Stimulated activated CD4-positive, alpha-beta T cell treated with anti-CD3 and anti-CD28 coated beads, TNF-alpha, amount 100 ng/mL, for 4 hours (primary cell): ENCODE measurements at places on chromosomes 11 and 22.

- DNase-seq: no peak
Observed at GRCh38 chr11:104465321-104465720, 301.4 kb upstream of the PDGFD start.

- DNase-seq: no peak
Observed at GRCh38 chr11:59943997-59944714, 5.9 kb downstream of the OOSP1 start.

- DNase-seq: no peak
Observed at GRCh38 chr11:44029507-44029845, 18.3 kb upstream of the ACCSL start.

DNA sequence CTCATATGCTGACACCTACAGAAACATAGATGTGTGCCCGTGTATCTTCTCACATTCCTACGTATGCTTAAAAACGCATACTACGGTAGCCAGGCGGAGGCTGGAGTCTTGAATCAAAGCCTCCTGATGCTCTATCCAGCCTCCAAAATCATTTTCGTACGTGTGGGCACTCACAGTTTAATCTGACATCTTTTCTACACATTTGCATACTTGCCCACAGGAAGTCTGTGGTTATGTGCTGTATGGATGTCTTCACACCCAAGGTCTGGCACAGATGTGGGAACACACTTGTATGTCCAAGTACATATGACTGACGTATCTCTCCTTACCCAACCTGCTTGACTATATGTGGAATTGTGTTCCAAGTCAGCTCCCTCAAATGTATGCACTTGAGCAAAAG is 561.8 kb upstream of the CADM1 start:
- DNase-seq: no peak

DNA sequence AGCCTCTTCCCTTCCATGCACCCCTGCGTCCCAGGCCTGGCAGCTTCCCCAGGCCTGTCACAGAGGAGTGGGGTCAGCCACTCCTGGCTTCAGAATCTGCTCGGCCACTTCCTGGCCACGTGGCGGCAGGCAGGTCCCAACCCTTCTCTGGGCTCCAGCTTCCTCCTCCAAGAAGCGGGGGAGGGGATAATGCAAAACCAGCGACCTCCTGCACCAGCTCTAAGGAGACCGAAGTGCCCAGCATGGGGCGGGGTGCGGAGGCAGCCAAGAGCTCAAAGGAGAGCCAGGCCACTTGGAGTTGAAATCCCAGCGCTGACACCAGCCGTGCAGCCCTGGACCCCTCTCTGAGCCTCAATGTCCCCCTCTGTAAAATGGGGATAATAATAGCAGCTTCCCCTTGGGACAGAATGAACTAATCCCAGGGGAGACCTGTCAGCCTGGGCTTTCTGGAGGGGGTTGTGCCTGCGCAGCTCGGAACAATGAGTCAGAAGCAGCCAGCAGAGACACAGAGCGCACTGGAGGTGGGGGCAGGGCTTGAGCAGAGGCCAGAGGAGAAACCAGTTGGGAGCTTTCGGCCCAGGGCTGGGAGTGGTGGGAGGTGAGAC is 22.8 kb upstream of the PICK1 start:
- no peak for DNase-seq

DNA sequence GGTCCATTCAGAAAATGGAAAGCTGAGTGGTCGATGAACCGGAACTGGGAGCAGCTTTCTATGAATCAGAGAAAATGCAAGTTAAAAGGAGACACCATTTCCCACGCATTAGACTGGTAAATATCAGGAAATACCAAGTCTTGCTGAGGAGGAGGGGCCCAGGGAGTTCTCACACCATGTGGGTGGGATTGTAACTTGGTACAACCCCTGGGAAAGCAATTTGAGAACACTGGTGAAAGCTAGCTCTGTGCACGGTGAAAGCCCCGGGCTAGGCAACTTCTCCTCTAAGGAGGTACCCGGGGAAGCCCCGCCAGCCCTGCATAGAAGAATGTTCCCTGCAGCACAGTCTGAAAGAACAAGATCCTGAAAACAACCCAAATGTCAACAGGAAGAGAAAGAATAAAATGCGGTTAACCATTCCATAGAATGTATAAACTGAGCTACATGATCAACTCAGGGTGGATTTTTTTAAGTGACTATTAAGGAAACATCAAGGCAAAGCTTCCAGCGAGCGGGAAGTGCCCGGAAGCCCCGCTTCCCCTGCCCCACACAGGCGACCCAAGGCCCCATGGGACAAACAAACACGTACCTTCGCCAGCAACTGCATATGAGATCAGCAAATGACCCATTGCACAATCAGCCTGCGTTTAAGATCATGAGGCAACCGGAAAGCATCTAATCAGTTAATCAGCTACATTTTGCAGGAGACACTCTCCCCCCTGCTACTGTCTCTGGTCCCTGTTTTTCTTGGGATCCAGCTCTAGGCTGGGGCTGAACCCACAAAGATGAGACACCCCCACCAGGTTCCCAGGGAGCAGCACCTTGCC is 11.3 kb downstream of the SHANK2 start:
- no peak for DNase-seq

- DNase-seq: no peak
Observed at GRCh38 chr11:7495882-7496551, 10.7 kb downstream of the OLFML1 start.

GRCh38 chr11:2182692-2183474 is 11.3 kb upstream of the TH start:
- DNase-seq: no peak

- no peak for DNase-seq
Observed at GRCh38 chr11:91846002-91846401, 378.6 kb upstream of the FAT3 start.

GRCh38 chr11:57477507-57478189 is 17.3 kb downstream of the RTN4RL2 start:
- DNase-seq: no peak

DNA sequence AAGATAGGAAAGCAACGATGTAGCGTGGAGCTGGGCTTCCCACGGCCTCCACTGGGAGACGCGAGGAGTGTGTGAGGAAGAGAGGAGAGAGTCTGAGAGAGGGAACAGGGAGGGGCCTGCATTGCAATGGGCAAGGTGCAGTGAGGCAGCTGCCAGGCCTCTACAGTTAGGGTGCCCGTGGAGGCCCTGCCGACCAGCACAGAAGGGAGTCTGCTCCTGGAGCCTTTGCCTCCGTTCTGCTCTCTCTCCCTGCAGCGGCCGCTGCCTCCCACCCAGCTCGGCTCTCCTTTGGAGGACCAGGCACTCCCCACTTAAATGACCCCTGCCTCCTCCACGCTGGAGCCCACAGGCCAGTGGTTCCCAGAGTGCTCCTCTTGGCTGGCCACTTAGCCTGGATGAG is 181.7 kb downstream of the EFCAB6 start:
- no peak for DNase-seq

DNA sequence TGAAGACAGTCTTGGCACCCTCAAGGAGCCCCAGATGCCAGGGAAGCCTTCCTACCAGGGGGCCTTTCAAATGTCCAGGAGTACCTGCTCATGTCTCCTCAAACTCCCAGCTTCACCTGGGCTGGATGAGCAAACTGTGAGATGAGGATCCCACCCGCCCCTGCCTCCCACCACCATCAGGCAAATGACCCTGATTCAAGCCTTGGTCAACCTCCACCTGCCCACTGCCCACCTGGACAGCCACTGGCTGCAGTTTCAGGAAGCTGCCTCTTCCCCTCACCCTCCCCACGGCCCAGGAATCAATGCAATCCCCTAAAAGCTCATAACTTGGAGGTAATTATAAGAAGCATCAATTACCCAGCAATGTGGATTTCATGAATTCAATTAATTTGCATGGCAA is 122.7 kb downstream of the BUD13 start:
- no peak for DNase-seq

- no peak for DNase-seq
Observed at GRCh38 chr11:113533425-113533698, 58.2 kb upstream of the DRD2 start.

DNA sequence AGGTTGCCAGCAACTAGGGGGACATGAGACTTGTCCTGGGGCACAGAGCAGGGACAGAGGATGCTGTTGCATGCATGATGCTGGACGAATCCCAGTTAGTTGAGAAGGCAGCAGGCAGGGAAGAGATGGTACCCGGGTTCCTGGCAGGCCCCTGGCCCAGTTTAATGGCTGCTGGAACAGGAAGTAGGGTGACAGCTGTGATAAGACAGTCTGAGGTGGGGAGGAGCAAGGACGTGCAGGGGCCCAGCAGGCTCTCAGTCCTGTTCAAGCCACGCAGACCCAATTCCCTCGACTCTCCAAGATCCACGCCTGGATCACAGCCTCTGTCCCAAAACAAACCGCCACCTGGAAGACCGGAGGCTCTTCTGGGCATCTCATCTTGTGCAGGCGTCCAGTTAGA is 32.0 kb downstream of the LRRC10B start:
- DNase-seq: no peak

- no peak for DNase-seq
Observed at GRCh38 chr11:60971520-60971919, at the start of gene CD6. Gene CD6 (plus strand): TSS chr11:60971680. CDS start chr11:60971866, 186 bp downstream.

DNA sequence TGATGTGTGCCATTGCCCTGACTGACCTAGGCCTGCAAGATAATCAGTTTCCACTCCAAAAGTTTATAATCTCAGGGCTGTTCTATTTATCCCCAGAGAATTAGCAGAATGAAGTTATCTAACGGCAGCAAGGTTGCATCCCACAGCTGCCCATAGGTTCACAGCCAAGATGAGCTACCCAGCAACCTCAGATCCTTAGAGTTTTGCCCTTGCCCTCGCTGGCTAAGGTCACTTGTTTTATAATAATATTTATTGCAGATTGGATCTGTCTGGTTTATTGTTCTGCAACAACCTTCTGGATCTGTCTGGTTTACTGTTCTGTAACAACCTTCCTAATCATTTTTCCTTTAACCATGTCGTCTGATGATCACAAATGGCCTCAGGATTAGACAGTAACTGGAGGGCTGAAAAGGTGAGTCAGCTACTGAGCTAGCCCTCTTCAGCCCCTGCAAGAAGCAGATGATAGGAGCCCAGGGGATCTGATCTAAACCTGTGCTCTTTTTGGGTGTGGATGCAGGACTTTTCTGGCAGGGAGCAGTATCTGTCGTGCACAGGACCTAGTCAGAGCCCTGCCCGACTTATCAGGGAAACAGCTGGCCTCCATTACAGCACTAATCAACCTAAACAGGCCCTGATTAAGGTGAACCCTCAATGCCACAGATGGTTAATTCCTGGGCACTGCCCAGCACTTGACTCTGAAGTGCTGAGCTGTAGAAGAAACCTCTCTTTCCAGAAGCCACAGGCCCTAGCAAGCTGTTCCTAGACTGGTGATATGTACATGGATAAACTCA is 642.9 kb upstream of the KIRREL3 start:
- DNase-seq: no peak

DNA sequence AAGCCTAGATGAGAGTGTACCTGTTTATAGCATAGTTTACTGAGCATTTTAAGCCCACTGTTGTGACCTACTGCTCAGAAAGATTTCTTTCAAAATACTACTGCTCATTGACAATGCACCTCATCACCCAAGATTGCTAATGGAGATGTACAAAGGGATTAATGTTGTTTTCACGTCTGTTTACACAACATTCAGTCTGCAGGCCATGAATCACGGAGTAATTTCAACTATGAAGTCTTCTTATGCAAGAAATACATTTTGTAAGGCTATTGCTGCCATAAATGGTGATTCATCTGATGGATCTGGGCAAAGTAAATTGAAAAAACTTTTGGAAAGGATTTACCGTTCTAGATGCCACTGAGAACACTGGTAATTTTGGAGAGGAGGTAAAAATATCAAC is 112.9 kb downstream of the KIF18A start:
- no peak for DNase-seq

- no peak for DNase-seq
Observed at GRCh38 chr11:27697679-27698275, 2.5 kb downstream of the BDNF start.

DNA sequence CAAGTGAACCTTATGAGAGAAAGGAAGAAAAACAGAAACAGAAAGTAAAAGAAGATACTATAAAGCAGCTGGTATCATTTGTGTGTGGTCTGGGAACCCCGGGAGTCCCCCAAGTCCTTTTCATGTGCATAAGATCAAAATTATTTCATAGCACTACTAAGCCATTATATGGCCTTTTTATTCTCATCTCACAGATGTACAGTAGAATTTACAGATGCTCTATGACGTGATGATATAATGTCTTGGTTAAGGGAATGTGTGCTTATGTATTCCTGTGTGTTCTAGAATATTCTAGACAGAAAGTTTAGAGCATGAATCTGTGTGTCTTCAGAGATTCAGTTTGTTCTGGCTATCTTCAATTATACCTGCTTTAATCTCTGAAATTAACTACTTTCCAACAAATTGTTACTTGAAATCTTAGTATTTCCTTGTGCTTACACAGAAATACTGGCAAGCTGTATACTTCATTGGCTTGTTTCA is 8.6 kb upstream of the TPP1 start:
- DNase-seq: no peak

GRCh38 chr22:47113853-47114415 is 351.5 kb downstream of the TBC1D22A start:
- no peak for DNase-seq

DNA sequence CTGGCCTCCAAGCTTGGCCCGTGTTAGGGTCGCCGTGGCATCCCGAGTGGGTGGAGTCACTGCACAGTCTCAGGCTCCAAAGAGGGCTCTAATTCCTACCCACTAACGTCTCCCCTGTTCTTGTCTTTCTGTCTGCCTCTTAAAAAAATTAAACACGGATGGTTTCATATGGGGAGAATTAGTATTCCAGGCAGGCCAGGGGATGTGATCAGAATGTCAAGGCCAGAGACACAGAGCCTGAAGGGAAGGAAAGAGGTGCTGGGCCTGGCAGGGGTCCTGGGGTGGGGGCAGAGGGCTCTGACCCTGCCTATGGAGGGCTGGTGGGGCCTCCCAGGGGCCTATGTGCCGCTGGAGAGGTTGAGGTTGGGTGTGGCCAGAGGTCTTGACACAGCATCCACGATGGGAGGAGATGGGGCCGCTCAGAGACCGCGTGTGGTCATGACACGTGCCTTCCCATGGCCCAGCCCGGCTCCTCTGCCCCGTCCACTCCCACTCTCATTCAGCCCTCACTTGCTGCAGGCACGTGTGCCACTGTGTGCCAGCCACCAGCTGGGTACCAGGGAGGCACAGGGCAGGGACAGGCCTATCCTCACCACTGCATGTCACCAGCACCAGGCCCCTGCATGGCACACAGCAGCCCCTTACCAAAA is 56.5 kb downstream of the FLRT1 start:
- no peak for DNase-seq
